ENCODE measurements at places on chromosomes 3 and 15.

DNA sequence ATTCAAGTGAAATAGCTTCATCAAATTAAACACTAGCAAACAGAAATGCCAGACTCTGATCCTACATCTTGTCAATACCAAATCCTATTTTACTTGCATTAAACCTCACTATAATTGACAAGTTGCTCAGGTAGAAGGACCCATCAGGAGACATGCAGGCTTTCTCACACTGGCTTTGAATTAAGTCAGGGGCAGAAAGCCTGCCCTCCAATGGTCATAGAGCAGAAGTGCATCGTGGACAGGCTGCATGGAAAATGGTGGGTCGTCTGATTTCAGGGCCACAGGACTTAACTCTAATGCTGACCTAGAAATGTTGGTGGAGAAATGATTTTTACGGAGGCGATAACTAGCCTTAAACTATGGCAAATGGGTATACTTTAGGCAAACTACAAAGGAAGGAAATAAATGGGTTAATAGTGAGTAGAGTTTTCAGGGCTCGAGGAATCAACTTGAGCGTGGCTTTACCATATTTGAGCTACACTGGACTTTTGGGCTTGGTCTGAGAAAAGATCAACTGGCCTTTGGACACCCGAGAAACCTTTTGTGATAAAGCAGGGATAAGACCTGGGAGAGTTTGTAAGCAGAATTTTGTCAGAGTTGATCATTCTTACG is 283.9 kb downstream of the GRM7 start:
- no peak for DNase-seq

DNA sequence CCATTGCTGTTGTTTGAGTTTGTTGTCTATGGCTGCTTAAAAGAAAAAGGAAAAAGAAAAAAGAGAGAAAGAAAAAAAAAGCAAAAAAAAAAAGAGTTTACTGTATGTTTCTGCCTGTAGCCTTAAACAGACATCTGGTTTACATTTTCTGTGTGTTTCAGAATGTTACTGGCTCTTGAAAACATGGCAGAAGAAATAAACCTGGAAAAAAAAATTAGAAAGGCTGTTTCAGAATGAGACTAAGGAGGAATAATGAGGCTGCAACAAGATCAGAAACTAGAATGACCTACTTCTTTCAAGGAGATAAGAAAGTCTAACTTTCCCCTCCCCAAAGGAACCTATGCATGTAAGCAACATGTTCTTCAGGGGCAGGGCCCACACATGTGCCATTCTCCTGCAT is 292.1 kb downstream of the DIPK2A start:
- no peak for DNase-seq

DNA sequence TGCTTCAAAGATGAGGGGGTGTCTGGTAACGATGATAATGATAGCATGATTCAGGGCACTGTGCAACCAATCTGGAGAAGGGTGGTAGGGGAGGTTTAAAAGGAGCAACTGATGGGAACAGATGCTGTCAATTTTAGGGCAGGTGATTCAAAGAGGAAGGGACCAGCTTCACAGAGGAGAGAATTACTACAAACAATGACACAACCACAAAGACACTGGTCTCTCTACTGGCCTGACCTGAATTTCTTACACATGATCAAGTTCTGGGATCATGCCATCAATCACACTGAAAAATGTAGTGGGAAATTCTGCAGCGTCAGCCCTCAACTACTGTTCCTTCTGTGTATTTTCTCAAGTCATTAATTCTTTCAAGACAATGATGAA is 2.6 kb upstream of the CDV3 start:
- no peak for DNase-seq

DNA sequence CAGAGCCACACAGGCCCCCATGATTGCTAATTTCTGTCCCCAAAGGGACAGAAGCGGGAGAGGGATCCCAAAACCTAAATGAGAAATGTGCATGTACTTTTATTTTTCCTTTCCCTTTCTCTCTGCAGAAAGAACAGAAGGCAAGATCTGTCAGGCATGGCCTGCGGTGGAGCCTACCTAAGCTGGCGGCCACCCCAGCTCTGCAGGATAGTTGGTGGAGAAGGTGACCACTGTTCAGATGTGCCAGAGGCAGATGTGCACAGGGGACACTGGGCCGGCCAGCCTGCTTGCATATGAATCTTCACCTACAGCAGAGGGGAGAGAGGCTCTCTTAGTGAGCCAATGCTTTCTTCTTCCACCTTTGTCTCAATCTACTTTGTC is 2.1 kb upstream of the AMOTL2 start:
- no peak for DNase-seq

DNA sequence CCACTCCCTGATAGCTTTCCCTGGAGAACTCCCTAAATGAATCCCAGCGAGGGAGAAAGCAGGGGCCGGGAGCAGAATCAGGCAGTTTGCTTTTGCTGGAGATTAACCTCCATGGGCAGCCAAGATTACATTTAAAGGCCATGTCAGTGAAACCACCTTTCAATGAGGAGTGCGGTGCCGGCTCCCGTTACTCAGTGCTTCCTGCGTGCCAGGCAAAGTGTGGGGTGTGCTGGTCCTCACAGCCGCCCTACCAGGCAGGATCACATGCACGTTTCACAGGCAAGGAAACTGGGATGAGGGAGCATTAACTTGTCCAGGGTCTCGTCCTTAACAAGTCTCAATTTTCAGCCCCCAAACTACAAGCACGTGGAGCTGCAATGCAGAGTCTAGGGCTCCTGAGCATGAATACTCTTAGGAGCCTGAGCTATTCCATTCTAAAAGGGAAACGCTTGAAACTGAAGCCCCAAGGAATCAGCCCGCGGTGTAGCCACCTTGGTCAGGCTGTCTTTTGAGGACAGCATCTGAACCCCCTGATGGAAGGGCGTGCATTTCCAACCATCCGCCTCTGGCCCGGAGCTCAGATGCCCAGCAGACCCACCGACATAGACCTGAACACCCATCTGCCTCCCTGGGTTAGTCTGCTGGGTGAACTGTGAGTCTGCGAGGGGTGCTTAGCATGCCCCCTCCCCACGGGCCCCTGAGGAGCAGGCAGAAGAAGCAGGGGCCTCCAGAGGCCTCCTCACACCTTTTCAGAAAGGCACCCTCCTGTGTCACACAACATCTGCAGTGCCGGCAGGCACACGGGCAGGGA is 5.6 kb downstream of the IGDCC3 start:
- no peak for DNase-seq

DNA sequence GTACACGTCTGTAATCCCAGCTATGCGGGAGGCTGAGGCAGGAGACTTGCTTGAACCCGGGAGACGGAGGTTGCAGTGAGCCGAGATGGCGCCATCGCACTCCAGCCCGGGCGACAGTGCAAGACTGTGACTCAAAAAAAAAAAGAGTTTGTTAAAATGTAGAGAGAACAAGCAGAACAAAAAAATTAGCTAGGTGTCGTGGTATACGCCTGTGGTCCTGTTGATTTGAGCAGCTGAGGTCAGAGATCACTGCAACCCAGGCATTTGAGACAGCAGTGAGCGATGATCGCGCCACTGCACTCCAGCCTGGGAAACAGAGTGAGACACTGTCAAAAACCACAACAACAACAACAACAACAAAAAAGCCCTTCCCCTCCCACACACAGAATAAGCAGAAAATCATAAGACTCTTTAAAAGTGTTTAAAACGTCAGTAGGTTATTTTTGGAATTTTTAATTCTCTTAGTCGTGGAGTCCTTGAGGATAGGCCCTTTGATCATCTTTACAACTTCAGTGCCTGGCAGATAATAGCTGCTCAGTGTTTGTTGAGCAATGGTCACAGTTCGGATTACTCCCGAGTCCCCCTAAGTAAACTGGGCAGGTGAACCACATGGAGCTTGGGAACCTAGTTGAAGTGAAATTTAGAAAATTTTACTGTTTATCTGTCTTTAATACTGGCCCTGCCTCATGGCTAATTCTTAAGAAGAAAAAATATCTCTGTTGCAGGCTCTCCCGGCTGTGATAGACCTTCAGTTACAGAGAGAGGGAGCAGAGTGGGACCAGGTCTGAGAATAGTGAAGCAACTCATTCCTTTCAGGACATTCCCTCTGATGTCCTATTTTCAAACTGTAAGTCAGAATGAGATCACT is 6.2 kb downstream of the NIPA2 start:
- no peak for DNase-seq

- DNase-seq: no peak
These were observed 272.0 kb downstream of the OCA2 start for GRCh38 chr15:27826902-27827714.

- no peak for DNase-seq
These were observed 34.2 kb upstream of the B3GNT5 start for GRCh38 chr3:183218826-183219225.

- DNase-seq: no peak
These were observed 15.5 kb downstream of the DLEC1 start for GRCh38 chr3:38054499-38055001.

DNA sequence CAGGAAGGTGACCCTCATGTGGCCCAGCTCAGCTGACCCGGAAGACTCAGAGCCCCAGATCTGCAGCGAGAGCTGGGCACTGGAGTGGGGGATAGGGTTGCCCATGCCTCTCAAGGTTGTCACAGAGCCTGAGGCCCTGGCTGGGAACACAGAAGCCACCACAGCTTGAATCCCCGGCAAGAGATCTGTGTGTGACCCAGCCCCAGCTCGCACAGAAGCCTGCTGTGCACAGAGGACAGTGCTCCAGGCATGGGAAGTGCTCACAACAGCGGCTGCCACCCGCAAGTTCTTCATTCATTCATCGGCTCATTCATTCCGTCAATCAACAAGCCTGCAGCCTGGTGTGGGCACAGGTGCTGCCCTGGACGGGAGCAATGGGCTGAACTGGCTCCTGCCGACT is 36.4 kb downstream of the DNAJB8 start:
- DNase-seq: no peak

GRCh38 chr3:18211116-18211515 is 214.0 kb downstream of the SATB1 start:
- no peak for DNase-seq

DNA sequence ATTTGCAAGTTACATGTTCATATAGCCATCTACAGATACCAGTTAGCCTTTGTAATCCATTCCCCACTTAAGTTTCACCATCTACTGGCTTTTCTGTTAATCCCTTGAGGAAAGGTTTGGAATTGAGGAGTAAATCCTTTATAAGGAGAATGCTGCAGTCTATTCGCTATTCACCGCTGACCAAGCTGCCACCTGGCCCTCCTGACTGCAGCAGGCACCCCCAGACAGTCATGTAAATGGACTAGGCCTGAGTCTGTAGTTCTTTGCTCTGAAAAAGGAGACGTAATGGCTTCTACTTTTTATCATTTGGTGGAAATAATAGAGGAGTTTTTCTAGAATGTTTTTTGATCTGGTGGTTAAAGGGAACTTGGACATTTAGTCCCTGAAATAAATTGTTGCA is 3.2 kb downstream of the HIGD2B start:
- no peak for DNase-seq

DNA sequence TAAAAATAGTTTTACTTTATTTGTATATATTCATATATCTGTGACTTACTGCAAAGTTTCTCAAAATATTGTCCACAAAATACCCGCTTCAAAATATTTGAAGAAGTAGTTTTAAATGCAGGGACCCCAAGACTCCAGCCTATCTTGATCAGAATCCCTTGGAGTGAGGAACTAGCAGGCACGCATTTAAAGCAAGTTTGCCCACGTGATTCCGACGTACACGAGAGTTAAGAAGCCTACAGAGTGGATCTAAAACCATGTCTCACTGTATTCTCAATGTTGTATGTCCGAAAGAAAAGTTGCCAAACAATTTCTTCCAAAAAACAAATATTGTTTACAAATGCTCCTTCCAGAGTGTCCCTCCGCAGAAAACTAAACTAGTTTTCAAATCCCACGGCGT is 1.7 kb downstream of the GABRB3 start:
- no peak for DNase-seq

DNA sequence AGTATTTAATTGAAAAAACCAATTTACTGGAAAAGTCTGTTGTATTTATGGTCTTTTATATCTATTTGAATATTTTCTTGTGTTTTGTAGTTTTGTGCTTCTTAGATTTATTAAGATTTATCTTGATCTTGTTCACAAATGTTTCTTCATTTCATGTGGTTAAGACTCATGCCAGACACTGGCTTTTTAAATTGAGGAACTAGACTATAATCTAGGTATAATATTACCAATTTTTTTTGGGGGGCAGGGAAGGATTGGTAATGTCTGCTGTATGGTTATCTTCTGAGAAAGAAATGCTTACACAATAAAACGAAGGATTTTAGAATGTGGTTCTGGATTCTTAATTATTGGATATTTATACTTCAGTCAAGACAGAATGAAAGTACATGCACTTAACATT is 24.9 kb downstream of the AP4E1 start:
- no peak for DNase-seq

DNA sequence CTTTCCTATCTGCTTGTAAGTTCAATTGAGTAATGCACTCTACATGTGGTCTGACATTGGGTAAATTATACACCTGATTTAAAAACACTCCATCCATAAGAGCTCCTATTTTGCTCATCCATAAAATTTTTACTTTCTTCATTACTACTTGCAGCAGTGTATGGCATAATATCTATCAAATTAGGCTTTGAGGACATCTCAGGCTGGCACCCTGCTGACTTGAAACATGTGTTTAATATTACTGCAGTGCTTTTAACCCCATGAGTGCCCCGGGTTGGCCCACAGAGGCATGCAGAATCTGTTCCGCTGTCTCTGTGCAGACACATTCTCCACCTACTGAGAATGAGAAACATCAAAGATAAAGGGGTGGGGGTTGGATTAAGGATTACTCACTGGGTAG is 249.9 kb upstream of the DNAJC19 start:
- DNase-seq: no peak

DNA sequence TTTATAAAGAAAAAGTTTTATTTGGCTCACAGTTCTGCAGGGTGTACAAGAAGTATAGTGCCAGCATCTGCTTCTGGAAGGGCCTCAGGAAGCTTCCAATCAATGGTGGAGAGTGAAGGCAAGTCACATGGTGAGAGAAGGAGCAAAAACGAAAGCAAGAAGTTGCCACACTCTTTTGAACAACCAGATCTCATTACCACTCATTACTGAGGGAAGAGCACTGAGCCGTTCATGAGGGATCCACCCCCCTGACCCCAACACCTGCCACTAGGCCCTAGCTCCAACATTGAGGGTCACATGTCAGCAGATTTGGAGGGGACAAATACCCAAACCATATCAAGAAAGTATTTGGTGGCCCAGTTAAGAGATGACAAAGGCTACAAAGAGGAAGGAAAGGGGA is 239.3 kb upstream of the UBE2E1 start:
- no peak for DNase-seq

GRCh38 chr3:107117922-107118536 is 259.2 kb upstream of the CCDC54 start:
- DNase-seq: peak; percentile 41

GRCh38 chr3:111749171-111750170 is 109.6 kb upstream of the PHLDB2 start:
- no peak for DNase-seq

DNA sequence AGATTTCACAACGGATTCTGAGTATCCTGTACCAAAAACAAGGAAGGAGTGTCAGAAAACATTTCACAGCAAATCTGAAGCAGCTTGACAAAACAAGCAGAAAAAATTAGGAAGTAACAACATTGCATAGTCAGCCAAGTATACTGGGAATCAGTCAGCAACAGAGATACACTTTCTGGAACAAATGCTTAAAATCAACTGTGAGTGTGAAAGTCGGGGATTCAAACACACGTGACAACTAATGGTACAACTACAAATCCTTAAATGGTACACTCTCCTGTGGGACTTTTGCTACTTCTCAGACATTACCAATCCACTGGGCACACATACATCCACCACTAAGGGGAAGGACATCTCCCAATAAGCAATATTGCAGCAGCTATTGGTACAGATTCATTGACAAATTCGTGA is 296.6 kb upstream of the MME start:
- DNase-seq: no peak
